ENCODE measurements at places on chromosomes 7 and 10.

DNA sequence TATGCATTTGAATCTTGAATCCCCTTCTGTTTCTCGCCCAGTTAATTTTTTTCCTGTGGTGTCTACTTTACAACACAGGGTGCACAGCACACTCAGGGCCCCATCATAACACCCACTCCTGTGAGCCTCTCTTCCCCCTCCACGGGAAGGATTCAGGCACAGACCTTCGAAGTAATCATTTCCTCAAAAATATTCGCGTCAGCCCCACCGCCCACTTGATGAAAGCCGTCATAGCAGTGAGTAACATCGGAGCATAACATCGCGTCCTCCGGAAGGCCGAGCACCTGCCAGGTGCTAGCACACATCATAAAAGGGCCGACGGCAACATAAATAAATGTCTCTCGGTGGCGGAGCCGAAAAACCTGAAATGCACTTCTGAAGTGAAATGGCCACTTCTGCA, 201.7 kb upstream of the ADARB2 start:
- DNase-seq, result no peak

DNA sequence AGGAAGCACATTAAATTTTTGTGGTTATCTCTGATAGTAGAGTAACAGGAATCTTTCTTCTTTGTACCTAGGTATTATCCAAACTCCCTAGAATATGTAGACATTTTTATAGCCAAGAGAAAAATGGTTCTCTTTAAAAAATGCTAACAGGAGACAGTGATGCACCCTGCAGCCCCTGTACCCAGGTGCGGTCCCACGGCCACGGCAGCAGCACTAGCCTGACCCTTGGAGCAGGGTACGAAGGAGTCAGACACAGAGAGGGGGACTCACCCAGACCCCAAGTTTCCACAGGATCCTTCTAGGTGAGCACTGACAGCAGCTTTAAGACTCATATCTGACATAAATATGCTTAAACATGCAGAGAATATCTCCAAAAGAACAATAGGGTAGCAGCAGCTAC, 60.4 kb downstream of the NUDCD3 start:
- no peak for DNase-seq

DNA sequence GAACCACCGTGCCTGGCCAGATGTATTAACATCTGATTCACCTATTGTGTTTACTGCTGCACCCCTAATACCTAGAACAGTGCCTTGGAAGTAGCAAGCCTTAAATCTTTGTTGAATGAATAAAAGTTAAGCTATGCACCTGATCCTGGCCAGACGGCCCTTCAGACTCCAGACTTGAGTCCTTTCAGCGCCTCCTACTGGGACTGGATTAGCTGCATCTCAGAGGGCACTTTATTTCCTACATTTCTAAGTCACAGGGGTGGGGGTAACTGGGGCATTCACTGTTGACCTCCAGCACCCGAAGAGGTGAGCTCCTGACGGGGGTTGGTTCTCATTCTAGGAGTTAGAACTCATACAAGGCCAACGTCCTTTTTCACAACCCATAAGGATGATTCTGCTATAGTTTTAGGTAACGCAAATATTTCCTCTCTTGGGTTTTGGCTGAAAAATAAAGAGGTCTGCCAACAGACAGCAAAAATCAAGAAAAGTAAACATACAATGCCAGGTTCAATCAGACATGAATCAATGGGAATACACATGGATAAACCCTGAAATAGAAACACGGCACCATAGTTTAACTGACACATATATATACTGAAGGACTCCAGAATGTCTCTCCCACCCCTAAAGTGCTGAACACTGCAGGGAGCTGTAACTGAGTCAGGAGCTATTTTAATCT, 48.0 kb upstream of the DLG5 start:
- DNase-seq, result no peak

DNA sequence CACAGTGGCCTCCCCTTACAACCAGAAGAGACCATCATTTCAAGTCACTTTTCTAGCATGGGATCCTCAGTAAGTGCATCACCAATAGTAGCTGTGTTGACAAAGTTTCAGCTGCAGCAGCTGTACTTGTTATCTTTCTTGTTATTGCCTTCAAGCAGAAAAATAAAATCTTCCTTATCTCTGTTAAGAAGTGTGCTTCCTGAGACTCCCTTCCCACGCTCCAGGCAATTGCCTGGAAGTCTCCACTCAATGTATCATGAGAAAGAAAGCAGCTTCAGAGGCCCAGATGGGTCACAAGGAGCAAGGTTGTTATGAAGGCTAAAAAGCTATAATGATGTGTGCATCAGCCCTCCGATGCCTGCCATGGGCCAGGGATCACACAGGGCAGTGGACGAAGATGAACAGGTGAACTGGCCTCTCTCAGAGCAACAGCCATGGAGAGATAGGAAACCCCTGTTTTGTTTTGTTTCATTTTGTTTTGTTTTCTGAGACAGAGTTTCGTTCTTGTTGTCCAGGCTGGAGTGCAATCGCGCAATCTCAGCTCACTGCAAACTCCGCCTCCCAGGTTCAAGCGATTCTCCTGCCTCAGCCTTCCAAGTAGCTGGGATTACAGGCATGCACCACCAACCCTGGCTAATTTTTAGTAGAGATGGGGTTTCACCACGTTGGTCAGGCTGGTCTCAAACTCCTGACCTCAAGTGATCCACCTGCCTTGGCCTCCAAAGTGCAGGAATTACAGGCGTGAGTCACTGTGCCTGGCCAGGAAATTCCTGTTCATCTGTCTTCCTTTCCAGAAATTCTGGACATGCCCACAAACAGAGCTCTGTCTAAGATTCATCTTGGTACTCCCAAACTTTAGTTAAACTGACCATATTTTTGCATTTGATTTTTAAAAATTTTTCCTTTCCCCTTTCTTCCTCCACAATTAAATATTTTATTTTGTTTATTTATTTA, 340.5 kb downstream of the TNS3 start:
- DNase-seq, result no peak

DNA sequence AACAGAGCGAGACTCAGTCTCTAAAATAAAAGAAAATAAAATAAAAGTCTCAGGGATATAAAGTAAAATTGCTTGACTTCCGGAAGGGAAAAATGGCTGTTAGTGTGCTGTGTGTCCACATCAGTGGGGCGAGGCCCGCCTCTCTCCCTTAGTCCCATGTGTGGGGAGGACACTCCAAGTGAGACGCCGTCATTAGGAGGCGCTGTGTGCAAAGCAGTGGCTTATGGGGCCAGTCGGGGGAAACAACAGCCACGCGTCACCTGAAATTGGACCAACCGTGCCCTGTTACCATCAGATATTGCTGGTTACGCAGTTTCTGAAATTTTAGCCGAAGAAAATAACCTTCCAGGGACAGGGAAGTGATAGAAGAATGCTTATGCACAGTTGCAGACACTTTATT, 15.8 kb downstream of the SFXN4 start:
- DNase-seq, result no peak

DNA sequence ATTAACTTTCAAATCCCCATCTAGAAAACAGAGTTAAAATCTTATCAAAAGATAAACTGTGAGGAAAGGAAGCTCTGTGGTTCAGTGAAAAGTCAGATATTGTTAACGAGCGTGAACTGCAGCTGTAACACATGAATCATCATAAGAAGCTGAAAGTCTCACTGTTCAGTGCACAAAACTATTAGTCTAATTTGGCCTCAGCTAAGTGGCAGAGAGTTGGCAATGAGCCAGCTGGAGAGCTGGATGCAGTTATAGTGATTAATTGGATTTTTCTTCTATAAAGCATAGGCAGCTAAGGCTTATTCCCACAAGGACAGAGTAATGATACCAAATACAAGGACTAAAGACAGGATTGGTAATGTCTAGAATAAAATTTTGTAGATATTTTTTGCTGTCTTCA, 101.1 kb upstream of the ABCB5 start:
- DNase-seq, result no peak

GRCh38 chr10:31321396-31321941, 2.5 kb downstream of the ZEB1 start:
- no peak for DNase-seq

GRCh38 chr7:150851492-150852370, 586 bp upstream of the AOC1 start:
- DNase-seq, result no peak

DNA sequence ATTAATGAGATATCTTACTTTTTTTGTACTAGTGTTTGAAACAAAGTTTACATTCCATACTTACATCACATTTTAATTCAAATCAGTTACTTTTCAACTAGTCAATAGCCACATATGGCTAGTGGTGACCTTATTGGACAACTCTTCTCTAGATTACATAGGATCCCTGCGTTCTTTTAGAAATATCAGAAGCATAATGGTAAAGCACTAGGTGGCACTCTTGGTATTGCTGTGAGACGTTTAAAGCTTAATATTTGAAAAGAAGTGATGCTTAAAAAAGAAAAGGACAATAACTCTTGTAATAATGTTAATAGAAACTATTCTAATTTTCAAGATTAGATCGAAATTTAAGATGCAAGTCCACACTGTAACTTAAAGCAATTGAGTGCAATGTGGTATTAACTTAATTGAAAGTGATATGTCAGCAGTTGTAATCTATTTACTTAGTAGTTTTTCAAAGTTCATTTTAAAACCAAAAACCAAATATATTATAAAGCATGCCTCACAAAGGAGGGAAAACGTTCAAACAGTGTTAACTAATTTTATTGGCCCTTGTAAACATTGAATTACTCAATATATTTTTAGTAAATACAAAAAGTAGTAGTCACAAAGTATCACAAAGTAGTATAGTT, 339.1 kb downstream of the ATRNL1 start:
- DNase-seq, result no peak

DNA sequence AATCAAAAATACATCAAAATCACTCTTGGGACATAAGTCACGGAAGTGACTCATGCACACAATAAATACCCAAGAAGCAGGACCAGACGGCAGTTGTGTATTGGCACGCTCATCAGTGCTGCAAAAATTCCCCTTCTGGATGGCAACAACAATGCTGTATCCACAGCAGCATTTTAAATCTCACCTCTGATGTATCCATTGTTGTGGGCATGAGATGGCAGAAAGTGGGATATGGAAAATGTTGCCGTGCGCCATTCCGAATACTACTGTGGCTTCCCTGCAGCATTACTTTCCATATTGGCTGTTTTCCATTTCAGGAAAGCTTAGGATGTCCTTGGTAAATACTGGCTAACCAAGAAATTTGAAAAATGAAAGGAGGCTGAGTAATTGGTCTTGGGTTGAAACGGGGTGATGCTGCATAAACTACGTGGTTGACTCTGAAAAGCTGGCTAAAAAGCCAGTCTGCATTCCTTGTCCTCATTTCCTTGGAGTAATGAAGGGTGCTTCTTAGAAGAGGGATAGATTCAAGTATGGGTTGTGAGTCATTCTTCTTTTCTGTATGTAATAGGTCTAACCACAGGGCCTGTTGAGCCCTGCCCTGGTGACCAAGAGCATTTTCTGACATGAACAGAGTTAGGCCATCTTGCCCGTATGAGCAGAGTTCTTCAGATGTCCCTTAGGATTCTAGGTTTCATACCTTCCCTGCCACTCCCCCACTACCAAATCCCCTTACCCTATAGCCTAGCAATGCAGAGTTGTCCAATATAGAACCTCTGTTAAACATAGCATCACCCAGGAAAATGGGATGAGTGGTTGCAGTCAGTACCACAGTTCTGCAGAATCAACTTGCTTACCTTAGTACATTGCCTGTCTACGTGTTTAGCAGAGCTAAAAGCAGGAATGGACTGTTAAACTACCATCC, 36.3 kb upstream of the TOMM7 start:
- peak; percentile 59 for DNase-seq

DNA sequence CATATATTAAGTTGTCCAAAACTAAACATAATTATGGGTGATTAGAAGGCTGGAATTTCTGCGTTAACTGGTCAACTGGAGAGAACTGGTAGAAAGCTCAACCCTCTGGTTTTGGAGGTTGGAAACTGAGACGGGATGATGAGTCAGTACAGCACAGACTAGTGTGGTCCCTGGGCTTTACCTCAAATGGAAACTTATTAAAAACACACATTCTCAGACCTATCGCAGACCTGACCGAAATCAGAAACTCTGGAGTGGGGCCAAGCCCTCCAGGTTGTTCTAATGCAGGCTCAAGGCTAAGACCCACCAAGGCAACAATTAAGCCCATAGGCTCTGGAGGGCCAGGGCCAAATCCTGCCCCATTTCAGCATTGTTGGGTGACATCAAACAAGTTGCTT, 136.9 kb downstream of the KCNMA1 start:
- no peak for DNase-seq

GRCh38 chr10:122213766-122214165, 57.3 kb upstream of the BTBD16 start:
- peak; percentile 72 for DNase-seq

- no peak for DNase-seq
These were observed 44.4 kb downstream of the MYPN start for GRCh38 chr10:68153473-68154210.

DNA sequence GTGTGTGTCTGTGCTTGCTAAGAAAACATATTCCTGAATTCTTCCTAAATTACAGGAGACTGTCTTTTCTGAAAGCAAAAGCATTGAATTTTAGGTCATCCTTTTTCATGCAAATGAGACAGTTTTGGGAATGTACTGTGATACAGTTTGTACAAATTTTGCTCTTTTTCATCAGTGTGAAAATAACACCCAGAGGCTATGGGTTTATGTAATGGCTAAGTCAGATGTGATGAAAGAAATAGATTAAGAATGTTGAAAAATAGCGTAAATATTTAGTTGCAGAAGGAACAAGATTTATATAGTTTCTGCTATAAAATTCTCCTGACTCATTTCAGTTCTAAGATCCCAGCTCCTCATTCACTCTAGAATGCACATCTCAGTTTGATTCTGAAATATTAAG, 24.6 kb downstream of the POM121L12 start:
- no peak for DNase-seq

GRCh38 chr10:5423771-5424170, 11.4 kb downstream of the NET1 start:
- no peak for DNase-seq

Measured in aorta (tissue), 5 donors.